Mesenteric fat pad (tissue), 1 donor: ENCODE measurements at places on chromosomes 12 and 14.

DNA sequence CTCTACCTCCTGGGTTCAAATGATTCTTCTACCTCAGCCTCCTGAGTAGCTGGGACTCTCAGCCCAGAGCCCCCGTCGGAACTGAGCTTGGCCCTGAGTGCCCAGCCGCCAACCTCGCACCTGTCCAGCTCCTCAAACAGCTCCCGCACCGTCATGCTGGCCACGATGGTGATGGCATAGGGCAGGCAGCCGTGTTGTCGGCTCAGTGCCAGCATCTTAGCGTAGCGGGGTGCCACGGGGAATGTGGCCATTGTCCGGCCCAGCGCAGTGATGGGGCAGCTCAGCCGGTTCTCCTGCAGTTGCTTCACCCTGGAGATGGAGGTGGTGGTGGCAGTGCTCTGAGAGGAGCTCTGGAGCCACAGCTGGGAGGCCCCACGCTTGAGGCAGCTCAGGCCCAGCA lies 32.4 kb downstream of the DHX37 start:
- no peak for DNase-seq

GRCh38 chr14:106317593-106317992 lies 791.2 kb downstream of the TMEM121 start:
- no peak for DNase-seq

DNA sequence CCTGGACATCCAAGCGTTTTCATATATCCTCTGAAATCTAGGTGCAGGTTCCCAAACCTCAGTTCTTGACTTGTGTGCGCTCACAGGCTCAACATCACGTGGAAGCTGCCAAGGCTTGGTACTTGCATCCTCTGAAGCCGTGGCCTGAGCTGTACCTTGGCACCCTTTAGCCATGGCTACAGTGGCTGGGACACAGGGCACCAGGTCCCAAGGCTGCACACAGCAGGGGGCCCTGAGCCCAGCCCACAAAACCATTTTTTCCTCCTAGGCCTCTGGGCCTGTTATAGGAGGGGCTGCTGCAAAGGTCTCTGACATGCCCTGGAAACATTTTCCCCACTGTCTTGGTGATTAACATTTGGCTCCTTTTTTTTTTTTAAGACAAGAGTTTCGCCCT lies 11.6 kb upstream of the FAM177A1 start:
- no peak for DNase-seq

DNA sequence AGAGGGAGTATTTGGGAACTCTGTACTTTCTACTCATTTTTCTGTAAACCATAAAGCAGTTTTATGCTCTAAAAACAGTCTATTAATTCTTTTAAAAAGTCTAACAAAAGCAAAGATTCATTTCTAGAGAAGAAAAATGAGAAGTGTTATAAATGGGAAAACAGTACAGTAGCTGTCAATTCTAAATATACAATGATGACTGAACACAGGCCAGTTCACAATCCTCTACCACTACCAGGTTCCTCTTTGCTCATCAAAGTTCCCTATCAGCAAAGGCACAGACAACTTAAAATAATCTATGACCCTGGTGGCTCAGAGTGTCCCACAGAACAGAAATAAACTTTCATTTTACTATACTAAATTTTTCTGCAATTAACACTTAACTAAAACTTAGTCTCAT lies 12.5 kb downstream of the NAA25 start:
- DNase-seq = no peak

DNA sequence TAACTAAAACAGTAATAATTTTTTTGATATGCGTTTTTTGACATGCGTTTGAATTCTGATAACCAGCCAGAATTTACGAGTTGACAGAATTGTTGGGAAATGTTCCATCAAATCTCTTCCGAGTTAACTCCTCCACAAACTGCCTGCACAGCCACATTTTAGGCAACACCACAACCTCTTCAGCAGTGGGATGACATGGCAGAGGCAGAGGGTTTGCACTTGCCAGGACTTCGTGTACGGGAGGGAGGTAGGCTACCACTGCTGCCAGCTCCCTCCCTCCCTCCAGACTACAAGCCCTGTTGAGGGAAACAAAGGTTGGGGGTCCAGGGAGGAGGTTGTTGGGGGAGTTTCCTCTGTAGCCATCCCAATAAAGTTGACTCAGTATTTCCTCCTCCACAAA lies 14.5 kb upstream of the ACTR6 start:
- DNase-seq = no peak

DNA sequence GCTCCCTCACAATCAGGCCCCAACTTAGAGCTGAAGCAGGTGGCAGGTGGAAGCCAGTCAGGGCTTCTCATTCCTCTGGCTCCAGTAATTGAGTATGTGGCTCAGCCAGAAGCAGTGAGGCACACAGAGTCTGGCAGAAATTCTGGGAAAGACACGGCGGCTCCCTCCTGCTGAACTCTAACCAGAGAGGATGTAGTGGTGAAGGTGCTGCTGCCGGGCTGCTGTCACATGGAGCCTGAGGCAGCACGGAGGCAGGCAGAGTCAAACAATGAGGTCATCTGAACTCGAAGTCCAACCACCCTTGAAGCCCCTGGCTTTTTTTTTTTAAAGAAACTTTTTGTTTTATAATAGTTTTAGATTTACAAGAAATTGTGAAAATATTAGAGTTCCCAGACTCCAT lies 33.4 kb upstream of the SMOC1 start:
- DNase-seq = no peak

DNA sequence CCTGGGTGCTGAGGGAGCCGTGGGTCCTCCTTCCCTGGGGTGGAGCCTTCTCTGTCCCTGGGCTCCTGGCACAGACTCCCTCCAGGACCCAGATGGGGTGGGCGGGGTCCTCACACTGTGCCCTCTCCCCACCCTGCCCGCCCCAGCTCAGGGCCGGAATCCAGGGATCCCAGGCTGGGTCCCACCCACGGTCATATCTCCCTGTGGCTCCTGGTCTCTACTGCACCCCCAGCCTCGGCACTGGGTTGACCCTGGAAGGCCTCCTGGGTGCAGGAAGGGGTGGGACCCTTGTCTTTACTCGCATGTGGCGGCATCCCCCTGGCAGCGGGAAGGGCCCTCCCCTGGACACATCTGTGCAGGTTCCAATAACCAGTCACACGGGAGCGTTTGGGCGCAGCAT lies 75.8 kb upstream of the EIF5 start:
- no peak for DNase-seq

DNA sequence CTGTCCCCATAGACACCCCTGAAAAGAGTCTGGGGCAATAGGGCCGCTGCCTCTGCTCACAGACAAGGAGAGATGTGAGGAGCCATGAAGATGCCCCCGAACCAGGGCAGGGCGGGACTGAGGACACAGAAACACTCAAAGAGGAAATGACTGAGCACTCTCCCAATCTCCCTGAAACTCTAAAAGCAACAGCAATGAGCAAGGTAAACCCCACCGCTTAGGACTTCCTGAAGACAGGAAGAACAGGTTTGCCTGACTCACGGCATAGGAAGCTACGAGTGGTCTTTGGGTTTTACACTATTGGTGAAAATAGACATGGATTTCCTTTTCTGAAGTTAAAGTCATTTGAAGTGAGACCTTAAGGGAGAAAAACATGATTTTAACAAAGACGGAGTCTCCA lies 32.5 kb downstream of the STX2 start:
- no peak for DNase-seq

DNA sequence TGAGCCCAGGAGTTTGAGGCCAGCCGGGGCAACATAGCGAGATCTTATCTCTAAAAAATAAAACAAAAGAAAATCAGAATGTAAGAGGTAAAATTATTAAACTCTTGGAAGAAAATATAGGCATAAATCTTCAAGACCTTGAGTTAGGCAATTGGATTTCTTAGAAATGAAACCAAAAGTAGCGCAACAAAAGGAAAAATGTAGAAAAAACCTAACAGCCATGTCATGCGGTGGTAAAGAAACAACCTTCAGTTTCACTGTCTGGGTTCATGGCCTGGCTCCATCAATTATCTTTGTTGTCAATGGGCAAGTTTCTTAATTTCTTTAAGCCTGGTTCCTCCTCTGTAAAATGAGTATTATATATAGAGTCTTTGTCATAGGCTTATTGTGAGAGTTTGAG lies 5.6 kb upstream of the GCH1 start:
- no peak for DNase-seq

DNA sequence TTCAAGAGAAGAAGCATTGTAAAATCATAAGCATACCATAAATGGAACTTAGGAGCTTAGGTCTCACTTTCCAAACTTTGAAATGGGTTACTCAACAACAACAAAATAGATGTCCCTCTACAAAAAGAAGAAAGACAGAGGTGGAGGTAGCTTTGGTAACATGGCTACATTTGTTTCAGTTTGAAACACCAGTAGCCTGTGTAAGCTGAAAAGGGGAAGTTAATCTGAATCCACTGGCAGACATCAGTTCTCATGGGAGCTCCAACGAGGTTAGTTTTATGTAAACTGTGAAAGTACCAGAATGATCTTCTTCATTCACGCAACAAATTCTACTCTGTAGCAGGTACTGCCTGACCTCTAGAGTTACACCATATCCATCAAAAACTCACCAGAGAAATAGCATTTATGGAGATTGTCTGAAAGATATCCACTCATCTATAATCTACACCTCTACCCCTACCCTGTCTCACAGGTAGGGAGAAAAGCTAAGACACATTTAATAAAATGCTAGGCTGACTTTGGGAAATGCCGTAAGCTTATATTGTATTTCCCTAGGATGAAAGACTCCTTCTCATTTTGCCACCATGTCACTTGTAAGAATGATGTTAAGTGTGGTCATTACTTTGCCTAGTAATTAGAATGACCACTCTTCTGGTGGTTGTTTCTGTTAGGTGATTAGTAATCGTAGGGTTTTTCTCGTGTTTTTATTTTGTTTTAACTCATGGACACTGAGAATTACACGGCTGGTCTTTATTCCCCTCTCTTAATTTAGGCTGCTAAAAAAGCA lies 224.1 kb downstream of the ASCL1 start:
- DNase-seq = no peak

DNA sequence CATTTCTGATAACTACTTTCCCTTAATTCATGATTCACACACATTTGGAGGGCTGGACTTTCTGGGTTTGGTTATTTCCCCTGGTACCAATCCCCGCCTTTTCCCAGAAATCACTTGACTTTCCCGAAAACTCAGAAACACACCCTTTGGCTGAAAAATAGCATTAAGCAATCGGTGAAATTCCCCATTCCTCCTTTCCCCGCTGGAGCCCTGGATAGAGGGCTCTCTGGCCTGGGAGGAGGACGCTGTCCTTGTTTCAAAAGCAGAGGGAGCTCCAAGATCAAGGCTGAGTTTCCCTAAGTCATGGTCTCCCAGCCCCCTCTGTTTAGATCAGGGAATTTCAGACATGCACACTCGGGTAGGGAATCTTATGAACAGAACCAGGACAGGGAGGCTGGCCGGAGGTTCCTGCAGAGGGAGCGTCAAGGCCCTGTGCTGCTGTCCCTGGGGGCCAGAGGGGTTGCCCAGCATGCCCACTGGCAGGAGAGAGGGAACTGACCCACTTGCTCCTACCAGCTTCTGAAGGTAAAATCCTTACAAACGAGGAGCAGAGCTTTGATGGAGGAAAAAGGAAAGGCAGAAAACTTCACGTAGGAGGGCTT lies at the start of gene C1S:
TSS of gene C1S (plus strand) at position 366 of the 602 bp plus-strand sequence. CDS start 1,195 bp downstream, outside the sequence.
- DNase-seq = no peak

GRCh38 chr12:22477894-22478287 lies 66.5 kb downstream of the C2CD5 start:
- no peak for DNase-seq

DNA sequence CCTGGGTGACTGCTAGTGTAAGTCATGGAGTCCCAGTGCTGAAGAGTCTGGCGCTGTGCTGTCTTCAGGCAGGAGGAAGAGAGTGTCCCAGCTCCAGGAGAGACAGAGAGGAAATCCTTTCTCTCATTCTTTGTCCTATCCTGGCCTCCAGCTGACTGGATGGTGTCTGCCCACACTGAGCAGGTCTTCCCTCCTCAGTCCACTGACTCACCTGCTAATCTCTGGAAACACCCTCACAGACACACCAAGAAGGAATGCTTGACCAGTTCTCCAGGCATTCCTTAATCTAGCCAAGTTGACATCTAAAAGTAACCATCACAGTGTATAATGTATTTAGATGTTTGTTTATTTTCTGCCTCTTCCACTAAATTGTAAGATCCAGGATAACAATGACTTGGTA lies 53.9 kb downstream of the EMP1 start:
- no peak for DNase-seq

DNA sequence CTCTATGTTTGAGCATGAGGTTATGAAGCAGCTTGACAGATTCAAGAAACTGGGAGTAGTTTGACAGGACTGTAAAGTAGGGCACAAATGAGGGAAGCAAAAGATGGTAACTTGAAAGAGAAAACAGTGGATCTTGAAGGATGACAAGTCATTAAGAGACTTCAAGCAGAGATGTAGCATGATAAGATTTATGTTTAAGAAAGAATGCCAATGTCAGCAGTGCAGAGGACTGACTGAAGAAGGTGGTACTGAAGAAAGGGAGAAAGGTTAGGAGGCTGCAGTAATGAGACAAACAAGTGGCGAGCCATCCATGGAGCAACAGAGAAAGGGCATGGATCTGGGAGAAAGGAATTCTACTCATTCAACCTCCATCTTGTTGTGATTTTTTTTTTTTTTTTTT lies 120.2 kb upstream of the RAP1B start:
- DNase-seq = no peak

DNA sequence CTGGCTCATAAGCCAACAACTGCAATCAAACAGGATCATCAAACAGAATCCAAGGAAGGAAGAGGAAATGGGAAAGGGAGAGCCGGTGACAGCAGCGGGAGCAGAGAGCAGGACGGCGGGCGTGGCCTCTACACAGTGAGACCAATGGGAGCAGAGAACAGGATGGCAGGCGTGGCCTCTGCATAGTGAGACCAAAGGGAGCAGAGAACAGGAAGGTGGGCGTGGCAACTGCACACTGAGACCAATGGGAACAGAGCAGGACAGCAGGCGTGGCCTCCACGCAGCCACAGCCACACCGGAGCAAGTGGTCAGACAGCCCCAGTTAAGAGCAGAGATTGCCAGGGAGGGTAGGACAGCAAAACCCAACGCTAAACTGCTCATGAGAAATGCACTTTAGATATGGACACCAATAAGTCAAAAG lies 16.4 kb downstream of the LRCOL1 start:
- no peak for DNase-seq

DNA sequence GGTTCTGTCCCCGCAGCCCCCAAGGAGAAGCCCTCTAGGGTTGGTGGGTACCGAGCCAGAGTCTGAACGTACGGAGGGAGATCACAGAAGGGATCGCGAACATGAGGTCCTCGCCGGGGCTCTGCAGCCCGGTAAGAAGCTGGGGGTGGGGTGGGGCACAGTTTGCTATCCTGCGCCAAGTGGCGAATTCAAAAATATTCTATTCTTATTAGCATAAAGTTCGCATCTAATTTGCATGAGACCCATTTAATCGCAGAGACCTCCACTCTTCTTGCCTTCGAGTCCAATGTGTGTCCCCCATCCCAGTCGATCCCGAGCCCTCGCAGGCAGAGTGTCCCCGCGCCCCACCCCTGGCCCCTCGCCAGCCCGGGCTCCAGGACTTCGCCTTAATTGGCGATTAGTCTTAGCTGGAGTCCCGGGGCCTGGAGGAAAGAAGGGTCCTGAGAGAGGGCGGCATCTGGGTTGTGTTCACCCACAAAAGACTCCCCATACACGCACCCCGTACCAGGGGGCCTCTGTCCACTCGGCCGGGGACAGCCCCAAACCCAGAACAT lies 604 bp upstream of the ARHGEF25 start:
- peak; percentile 90 for DNase-seq
